H9 (cell line): ENCODE measurements at places on chromosomes 5 and 9. TPM values are rescaled to one million over a fixed set of nuclear protein-coding genes. Genes with fewer than 3 reads are reported as not detected.

TMED7 gene
- total RNA-seq, result 68.8 and 70.0 TPM in 2 replicates

ADAMTS6 gene
- total RNA-seq, result 0.29 and 0.33 TPM in 2 replicates

HTR4 gene
- not detected in 2 replicates for total RNA-seq

CNTNAP3B gene
- 4.6 and 4.7 TPM in 2 replicates for total RNA-seq

ZNF608 gene
- total RNA-seq, result 63.7 and 67.0 TPM in 2 replicates

PAPPA gene
- 0.17 and 0.29 TPM in 2 replicates for total RNA-seq

EQTN gene
- not detected in 2 replicates for total RNA-seq

SREK1 gene
- 52.2 and 59.6 TPM in 2 replicates for total RNA-seq

HACD4 gene
- total RNA-seq, result 0.59 and 0.63 TPM in 2 replicates

EGR1 gene
- 76.6 and 83.3 TPM in 2 replicates for total RNA-seq

- no peak overlapping the region for H3K4me3 ChIP-seq
- no peaks in the 10 kb centered on the region for H3K27me3 ChIP-seq
- DNase-seq, result no peak
- no peaks in the 10 kb centered on the region for H3K36me3 ChIP-seq
Observed at GRCh38 chr9:133260334-133261102, 14.5 kb downstream of the ABO start.

GRCh38 chr5:169716287-169716686 lies 79.2 kb downstream of the DOCK2 start:
- H3K27ac ChIP-seq, result no peak overlapping the region
- no peaks in the 10 kb centered on the region for H3K27me3 ChIP-seq
- no peak overlapping the region for H3K4me3 ChIP-seq
- no peaks in the 10 kb centered on the region for H3K4me1 ChIP-seq

GRCh38 chr5:170286386-170286925 lies 11.1 kb downstream of the LCP2 start:
- H3K4me1 ChIP-seq, result peaks cover 5% of the 10 kb centered on the region; the same call in 1 of the 2 replicates
- H3K27ac ChIP-seq, result no peak overlapping the region
- no peak for DNase-seq
- no peak overlapping the region for H3K4me3 ChIP-seq

DNA sequence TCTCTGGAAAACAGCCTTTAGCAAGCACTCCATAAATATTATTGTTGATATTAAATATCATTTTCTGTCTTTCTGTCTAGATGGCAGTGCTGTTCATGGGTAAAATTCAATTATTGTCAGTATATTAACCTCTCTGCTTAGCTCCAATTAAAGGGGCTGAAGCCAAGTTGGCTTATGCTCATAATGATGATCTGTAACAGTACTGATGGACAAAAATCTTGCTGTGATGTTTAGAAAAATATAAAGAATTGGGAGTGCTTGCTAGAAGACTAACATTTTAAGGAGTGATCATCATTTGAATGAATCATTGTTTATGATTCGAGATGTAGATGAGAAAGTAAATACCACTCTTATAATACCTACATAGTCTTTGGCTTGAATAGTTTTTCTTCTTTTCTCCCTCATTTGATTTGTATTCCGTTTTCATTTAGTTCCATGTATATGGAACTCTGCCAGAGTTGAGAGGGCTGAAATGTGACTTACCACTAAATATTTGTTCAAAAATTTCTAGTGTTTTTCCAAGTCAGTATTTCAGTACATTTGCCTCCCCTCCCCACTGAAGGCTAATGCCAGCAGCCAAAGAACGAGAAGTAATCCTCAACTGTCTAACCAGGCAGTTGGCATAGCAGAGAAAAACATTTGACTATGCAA lies 538.3 kb downstream of the CSNK1G3 start:
- no peaks in the 10 kb centered on the region for H3K36me3 ChIP-seq
- H3K4me3 ChIP-seq, result no peak overlapping the region
- no peaks in the 10 kb centered on the region for H3K27me3 ChIP-seq
- DNase-seq, result no peak
- H3K4me1 ChIP-seq, result no peaks in the 10 kb centered on the region; the same call in 1 of the 2 replicates

DNA sequence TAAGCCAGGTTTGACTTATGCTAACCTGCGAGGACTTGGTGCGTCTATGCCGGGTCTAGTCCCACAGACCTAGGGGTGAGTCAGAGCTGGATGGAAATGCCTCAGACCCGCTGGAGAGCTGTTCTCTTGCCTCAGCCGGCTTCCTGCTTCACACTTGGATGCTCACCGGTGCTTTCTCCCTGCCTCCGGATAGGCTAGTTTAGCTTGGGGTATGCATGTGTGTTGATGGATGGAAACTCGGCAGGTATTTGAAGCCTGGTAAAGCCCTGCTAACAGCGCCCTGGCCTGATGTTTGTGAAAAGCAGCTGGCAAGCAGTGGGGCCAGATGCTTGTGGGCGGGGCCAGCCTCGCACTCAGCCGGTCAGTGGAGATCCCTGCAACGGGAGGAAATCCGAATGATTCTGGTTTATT lies 29.3 kb downstream of the PRRC2B start:
- peaks cover 21% of the 10 kb centered on the region; the same call in 1 of the 2 replicates for H3K4me1 ChIP-seq
- H3K4me3 ChIP-seq, result no peak overlapping the region
- H3K36me3 ChIP-seq, result peaks cover 33% of the 10 kb centered on the region
- DNase-seq, result peak; percentile 82

DNA sequence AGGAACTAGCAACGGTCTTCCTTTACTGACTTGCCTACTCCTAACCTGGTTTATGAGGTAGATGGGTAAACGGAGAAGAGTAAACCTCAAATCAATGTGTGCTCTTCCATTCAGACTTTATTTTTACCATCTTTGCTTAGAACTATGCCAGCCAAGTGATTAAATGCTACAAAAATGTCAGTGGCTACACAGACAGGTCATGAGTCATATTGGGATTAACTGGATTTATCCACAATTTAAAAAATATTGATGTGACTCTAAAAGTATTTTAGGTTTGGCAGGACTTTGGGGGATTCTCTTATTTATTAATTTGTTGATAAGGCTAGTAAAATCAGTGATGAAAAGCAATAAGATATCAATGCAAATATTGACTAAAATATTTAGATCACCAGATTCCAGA lies 275.0 kb downstream of the PLK2 start:
- H3K4me3 ChIP-seq, result no peak overlapping the region
- H3K27ac ChIP-seq, result no peak overlapping the region

GRCh38 chr5:95148453-95148852 lies 136.4 kb downstream of the MCTP1 start:
- no peaks in the 10 kb centered on the region for H3K27me3 ChIP-seq
- H3K27ac ChIP-seq, result no peak overlapping the region
- DNase-seq, result no peak
- H3K36me3 ChIP-seq, result peaks cover 31% of the 10 kb centered on the region
- no peaks in the 10 kb centered on the region; the same call in 1 of the 2 replicates for H3K4me1 ChIP-seq
- no peak overlapping the region for H3K4me3 ChIP-seq

DNA sequence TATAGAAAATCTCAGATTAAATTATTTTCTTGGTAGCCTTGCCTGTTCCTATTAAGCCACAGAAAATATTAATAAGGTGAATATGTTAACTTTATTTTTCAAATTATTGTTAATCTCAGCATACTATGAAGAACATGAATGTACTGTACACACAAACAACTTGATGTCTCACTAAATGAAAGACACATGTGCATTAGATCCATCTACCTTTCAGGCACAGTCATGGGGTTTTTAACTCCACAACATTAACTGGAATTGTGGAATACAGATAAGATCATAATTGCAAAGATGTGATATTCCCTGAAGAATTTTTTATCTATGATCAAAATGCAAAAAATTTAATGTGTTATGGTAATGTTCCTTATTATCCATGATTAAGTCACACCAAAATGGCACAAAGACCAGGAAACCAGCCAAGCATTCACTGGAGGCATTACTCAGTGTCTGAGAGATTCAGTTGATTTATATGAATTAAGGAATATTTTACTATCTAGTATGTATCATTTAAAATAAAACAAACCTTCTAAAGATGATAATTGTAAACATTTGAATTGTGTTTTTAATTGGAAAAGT lies 150.0 kb upstream of the VCAN start:
- no peak overlapping the region for H3K4me3 ChIP-seq
- H3K27me3 ChIP-seq, result no peaks in the 10 kb centered on the region
- H3K27ac ChIP-seq, result no peak overlapping the region

DNA sequence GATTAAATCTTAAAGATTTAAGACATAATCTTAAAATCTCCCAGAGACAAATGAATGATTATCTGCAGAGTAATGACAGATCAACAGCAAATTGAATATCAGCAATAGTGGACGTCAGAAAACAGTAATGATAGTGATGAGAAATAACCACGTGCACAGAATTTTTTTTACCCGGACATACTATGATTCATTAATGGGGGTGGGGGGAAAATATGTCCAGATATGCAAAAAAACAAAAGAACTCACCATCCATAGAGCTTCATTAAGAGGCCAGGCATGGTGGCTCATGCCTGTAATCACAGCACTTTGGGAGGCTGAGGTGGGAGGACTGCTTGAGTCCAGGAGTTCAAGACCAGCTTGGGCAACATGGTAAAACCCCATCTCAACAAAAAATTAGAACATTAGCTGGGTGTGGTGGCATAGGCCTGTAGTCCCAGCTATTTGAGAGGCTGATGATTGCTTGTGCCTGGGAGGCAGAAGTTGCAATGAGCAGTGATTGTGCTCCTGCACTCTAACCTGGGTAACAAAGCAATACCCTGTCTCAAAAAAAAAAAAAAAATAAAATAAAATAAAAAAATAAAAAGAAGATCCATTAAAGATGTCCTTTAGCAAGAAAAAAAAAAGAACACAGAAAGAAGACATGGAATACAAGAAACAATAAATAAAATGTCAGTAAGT lies 30.9 kb upstream of the SHOC1 start:
- H3K27ac ChIP-seq, result no peak overlapping the region
- DNase-seq, result no peak
- H3K4me1 ChIP-seq, result no peaks in the 10 kb centered on the region; the same call in 1 of the 2 replicates

DNA sequence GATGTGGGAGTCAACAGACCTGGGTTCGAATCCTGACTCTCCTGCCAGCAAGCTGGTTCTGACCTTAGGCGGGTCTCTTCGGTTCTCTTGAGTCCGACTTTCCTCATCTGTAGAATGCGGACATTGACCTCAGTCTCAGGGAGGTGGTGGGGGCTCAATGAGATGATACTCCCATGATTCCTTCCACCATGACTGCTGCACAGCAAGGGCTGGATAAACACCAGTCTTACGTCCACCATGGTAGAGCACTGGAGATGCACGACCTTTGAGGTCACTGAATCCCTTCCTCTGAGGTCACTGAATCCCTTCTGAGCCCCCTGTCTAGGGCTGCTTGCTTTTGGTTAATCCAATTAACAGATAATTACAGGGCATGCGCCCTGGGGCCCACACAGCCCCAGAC lies 12.5 kb upstream of the SMIM23 start:
- no peak for DNase-seq
- H3K27me3 ChIP-seq, result no peaks in the 10 kb centered on the region
- H3K27ac ChIP-seq, result no peak overlapping the region
- no peaks in the 10 kb centered on the region; the same call in 1 of the 2 replicates for H3K4me1 ChIP-seq
- H3K4me3 ChIP-seq, result no peak overlapping the region

GRCh38 chr5:112143690-112144089 lies 275.4 kb downstream of the EPB41L4A start:
- H3K4me1 ChIP-seq, result no peaks in the 10 kb centered on the region
- DNase-seq, result no peak
- no peak overlapping the region for H3K4me3 ChIP-seq
- no peak overlapping the region for H3K27ac ChIP-seq
- no peaks in the 10 kb centered on the region for H3K36me3 ChIP-seq
- no peaks in the 10 kb centered on the region for H3K27me3 ChIP-seq

DNA sequence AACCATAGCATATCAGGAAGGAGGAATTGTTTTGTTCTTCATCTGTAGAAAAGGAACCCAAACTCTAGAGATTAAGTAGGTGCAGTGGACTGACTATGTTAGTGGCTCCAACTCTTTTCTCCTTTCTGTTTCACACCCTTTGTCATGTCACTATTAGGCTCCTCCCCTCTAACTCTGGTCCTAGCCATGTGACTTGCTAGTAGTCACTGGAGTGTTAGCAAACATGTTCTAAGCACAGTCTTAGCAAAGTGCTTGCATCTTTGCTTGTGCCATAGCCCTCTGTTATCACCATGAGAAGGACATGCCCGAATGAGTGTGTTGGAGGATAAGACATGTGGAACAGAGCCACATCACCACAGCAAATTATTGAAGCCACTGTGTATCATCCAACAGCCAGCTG lies 55.4 kb upstream of the PPP3R2 start:
- no peak for DNase-seq
- H3K4me1 ChIP-seq, result no peaks in the 10 kb centered on the region
- H3K27me3 ChIP-seq, result no peaks in the 10 kb centered on the region
- H3K27ac ChIP-seq, result no peak overlapping the region
